ENCODE measurements at places on chromosomes 4 and X.
A peak's percentile ranks its signal among the peaks of the same experiment; 100 is the strongest.

DNA sequence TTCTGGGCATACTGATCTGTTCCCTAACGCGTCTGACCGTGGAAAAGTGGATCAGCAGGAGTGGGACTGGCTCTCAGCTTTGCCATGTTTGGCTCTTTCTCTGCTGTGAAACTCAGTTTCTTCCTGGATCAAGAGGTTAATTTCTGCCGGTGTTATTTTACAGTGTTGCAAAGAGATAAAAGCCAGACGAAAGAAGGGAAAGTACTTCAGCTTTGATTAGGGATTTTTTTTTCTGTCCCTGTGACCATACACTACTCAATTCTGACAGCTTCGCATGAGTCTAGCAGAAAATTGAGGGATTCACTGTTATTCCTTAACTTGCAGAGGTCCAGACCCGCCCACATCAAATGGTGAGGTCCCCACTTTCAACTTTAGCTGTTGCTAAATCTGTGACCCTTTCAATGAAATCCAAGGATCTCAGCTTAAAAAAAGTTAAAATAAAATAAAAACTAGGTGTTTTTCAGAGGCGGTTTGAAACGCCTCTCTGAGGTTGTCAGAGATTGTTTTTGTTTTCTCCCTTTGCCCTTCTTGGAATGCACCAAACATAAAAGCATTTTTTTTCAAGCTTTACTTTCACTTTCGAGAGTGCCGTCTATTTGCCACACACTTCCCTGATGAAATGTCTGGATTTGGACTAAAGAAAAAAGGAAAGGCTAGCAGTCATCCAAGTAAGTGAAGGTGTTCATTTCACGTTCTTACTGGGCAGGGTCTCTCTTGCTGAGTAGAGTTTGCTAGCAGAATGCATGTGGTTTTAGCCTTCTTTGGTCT is at the start of gene TLR3:
Gene TLR3 (plus strand): TSS at position 576 of the 768 bp plus-strand sequence. CDS start 7,464 bp downstream, outside the sequence.
- DNase-seq, result no peak

GRCh38 chr4:137378821-137379220 is 153.5 kb downstream of the PCDH18 start:
- DNase-seq, result no peak

- DNase-seq, result no peak
Measured at GRCh38 chrX:132388371-132388770, 100.5 kb downstream of the MBNL3 start.

DNA sequence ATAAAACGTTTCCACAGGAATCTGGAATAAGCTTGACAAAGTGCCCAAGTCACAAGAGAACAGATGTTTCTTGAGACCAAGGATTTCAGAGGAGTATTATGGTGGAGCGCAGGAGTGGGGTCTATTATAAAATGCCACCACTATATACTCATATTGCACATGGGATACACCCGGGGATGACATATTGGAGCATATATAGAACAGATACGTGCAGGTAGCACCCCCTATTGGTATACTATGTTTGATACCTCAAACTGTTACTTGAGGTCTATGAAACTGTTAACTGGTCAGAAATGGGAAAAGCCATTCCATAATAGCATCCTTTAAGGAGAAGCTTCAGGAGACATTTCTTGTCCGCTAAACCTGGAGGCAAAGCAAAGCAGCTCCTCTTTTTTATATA is 86.0 kb downstream of the PCYT1B start:
- no peak for DNase-seq

DNA sequence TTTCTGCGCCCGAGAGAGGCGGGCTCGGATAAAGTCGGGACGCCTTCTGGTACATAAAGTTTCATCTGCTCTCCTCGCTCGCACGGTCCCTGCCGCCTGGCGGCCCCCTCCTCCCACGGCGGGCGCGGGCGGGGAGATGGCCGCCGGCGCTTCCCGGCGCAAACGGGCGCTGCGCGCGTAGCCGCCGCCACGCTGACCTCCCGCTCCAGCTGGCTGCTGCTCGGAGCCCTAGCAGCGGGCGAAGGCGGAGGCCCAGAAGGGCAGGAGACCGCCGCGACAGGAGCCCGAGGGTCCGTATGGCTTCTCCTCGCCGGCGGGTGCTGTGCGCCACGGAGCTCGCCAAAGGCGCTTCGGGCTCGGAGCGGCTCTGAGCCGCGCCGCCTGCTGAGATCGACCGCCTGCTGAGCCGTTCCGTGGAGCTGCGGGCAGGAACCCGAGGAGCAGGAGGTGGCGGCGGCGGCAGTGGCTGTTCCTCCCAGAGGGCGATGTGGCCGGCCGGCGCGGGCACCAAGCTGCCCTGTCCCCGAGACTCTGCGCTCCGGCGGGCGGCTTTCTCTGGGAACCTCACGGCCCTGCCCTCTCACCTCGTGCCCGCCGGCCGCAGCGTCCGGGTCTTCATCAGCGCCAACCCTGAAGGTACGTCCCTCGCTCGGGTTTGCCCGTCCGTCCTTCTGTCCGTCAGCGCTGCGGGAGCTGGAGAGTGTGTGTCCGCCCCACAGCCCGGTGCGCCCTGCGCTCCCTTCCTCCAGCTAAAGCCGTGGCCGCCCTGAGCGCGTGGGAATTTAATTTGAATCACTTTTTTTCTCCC is at the start of gene NWD2:
Gene NWD2 (plus strand): TSS at position 161 of the 808 bp plus-strand sequence. CDS start 325 bp downstream, at position 486.
- no peak for DNase-seq

- peak; percentile 87 for DNase-seq
Measured at GRCh38 chr4:7872264-7872771, 67.3 kb downstream of the AFAP1 start.

DNA sequence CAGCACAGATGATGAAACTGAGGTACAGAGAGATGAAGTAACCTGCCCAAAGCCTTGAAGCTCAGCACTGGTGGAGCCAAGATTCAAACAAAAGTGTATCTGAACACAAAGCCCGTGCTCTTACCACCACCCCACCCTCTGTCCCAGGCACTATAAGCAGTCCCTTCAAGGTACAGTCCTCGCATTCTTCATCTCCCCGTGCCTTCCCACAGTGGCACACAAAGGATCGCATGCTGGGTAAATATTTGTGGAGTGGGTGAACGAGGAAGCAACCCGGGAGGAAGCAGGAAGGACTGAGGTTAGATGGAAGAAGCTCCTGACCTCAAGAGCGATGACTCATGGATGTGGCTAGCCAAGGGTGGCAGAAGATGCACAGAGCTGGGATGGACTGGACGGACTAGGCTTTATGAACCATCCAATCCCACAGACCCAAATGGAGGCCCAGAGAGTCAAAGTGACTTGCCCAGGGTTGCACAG is 18.4 kb downstream of the IQSEC2 start:
- DNase-seq, result no peak

GRCh38 chr4:89029591-89029990 is 27.4 kb downstream of the FAM13A start:
- DNase-seq, result no peak

- no peak for DNase-seq
Measured at GRCh38 chrX:65528705-65529340, 5.8 kb downstream of the LAS1L start.

GRCh38 chr4:175351473-175351872 is 433.3 kb downstream of the ADAM29 start:
- no peak for DNase-seq

DNA sequence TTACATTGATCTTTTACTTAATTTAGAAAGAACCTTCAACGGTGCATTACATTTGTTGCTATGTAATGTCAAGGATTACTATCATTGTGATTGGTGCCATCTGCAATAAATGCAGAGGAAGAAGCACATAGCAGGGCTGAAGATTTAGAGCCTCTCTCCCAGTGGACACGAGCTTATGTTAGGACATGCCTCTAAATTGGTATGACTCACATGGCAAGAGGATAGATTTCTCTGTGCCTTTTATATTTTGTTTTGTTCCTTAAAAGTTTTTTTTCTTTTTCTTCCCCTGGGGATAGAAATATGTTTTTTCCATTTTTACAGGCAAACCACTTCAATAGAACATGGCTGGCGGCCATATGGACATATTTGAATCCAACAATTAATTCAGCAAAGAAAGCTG is 205.0 kb upstream of the HAND2 start:
- no peak for DNase-seq

GRCh38 chr4:86521373-86521969 is 72.6 kb upstream of the PTPN13 start:
- no peak for DNase-seq

DNA sequence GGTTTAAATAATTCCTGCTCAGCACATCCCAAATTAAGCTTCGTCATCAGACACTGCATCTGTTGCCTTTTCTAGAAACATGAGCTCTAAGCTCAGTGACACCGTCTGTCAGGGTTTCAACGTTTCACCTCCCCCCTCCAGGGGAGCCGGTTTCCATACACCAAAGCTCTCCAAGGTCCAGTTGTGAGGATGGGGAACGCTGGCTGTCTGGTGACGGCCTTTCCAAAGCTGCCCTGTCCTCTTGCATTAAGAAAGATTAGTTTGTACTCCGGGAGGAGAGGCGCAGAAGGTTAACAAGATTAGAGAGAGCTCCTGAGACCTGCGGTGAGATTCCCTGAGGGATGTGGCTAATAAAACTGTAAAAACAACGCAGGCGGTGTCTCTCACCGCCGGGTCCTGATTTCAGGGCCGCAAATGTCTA is 43.2 kb downstream of the ASMT start:
- no peak for DNase-seq

DNA sequence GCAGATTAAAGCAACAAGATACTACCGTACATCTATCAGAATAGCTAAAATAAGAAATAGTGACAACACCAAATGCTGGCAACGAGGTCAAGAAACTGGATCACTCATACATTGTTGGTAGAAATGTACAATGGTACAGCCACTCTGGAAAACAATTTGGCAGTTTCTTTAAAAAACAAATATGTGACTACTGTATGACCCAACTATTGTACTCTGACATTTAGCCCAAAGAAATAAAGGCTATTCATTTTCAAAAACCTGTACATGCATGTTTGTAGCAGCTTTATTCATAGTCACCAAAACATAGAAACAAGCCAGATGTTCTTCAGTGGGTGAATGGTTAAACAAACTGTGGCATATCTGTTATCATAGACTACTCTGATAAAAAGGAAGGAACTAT is 8.2 kb downstream of the CLCN3 start:
- DNase-seq, result no peak

DNA sequence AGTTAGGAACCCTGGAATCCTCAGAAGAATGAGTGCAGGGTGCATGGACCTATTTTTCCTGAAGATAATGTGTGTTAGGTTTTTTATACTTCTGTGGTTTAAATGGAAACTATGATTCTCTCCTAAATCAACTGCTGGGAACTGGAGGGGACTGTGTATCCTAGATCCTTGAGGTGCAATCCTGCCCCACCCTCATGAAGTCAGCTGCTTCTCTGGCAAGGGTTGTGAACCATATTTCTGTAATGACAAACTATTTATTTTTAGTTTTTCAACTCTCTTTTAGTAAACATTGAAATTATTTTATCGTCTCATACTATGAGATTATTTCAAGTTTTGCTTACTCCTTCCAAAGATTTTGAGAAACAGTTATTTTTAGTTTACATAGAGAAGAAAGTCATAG is 25.8 kb upstream of the VEGFC start:
- no peak for DNase-seq

DNA sequence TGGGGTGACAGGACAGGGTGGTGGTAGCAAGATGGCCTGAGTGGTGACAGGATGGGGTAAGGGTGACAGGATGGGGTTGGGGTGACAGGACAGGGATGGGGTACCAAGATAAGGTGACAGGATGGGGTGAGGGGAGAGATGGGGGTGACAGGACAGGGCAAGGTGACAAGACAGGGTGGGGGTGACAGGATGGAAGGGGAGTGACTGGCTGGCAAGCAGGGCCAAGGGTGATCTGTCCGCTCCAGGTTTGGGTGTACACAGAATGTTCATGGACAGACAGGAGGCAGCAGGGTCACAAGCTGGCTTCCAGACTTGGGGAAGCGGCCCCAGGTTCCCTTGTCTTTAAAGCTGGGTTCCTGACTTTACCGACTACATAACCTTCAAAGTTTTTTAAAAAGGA is 23.3 kb downstream of the RNF212 start:
- no peak for DNase-seq

DNA sequence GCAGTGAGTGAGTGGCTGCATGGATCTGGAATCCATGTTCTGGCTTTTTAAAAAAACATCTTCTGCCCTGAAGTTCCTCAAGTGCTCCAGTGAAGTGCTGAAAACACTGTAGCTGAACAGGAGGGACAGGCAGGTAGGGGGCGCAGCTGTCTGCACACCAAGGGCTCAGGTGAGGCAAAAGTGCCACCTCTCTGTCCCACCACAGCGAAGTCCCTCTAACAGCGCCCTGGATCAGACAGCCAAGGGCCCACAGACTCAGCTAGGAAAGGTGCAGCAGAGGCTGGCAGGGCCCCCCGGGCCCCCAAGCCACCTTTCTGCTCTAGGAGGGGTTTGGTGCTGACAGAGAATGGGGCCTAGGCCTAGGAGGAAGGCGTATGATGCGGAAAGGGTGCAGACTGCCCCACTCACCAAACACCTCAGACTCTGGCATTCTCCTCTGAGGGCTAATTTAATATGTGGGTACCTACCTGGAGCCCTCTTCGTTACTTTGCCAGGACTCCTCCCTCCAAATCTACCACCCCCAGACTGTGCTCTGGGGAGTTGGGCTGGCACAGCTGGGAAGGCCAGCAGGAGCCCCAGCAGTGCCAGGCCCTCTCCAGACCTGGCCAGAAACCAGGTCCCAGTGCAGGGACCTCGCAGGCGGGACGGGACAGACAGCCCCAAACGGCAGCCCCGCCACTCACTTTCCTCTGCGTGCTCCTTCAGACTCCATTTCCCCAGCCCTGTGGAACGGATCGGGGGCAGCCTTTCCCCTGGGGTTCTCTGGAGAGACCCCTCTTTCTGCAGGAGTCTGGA is 73.7 kb downstream of the ENPP6 start:
- no peak for DNase-seq

GRCh38 chr4:180234730-180235129 is 2008.5 kb upstream of the TENM3 start:
- no peak for DNase-seq

GRCh38 chr4:138939960-138940359 is 75.6 kb upstream of the NOCT start:
- no peak for DNase-seq

DNA sequence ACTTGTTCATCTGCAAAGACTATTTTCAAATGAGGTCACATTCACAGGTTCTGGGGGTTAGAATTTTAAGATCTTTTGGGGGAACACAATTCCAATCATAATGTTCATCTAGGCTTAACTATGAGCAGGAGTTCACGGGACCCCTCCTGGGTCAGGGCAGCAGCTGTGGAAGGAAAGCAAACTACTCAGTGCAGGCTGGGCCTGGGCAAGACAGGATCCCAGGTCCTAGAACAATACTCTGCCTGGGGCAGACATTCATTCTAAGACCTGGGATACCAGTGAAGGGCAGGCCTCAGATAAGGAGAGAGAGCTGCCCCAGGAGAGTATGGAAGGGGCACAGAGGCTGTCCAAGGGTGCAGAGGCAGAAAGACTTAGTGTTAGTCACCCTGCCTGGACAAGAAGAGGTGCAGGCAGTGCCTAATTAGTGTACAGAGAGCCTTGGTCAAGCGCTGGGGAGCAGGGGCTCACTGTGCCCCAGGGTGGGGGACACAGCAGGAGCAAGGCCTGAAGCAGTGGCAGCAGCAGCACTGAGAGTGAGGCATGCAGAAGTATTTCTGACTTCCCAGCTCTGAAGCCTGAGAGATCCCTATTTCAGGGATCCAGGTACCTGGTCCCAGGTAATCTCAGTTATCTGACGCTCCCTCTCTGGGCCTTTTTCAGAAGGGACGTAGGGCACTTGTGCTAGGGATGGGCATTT is 123.0 kb upstream of the MAMLD1 start:
- no peak for DNase-seq

GRCh38 chr4:155759372-155760252 is 791 bp downstream of the GUCY1B1 start:
- peak; percentile 89 for DNase-seq

- DNase-seq, result no peak
Measured at GRCh38 chr4:40330536-40330935, 4.6 kb upstream of the CHRNA9 start.

All from sigmoid colon (tissue), 7 donors.